ENCODE measurements at places on chromosomes 2 and 18.

GRCh38 chr18:13017247-13017875, 26.2 kb downstream of the CEP192 start:
- no peak overlapping the region for H3K27ac ChIP-seq
- peaks cover 34% of the 10 kb centered on the region for H3K36me3 ChIP-seq
- no peak for DNase-seq
- peaks cover 10% of the 10 kb centered on the region for H3K4me1 ChIP-seq

- DNase-seq, result no peak
- no peak overlapping the region for H3K4me3 ChIP-seq
- H3K36me3 ChIP-seq, result peaks cover 30% of the 10 kb centered on the region
- no peak overlapping the region for H3K27ac ChIP-seq
Observed at GRCh38 chr2:113711851-113712250, 44.6 kb downstream of the SLC35F5 start.

DNA sequence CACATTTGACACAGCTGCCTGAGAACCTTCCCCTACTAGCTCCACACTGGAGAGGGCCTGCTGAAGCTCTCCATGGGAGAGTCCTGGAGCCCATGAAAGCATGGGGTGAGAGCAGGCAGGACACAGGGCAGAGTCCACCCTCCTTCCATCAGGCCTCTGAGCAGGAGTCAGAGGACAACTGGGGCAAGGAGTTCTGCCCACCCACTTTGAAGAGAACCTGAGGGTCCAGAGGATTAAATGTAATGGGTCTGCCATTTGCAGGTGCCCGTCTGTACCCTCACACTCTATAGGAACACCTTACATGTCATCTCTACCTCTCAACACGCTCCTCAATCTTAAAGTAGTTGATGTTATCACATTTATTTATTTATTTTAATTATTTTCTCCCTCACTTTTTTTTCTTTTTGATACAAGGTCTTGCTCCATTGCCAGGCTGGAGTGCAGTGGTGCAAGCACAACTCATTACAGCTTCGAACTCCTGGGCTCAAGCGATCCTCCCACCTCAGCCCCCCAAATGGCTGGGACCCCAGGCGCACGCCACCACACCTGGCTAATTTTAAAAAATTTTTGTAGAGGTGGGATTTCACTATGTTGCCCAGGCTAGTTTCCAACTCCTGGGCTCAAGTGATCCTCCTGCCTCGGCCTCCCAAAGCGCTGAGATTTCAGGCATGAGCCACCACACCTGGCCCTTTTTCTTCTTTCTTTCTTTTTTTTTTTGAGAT, 10.2 kb downstream of the ADRA2B start:
- peaks cover 23% of the 10 kb centered on the region for H3K27me3 ChIP-seq
- peaks cover 11% of the 10 kb centered on the region for H3K4me1 ChIP-seq
- H3K36me3 ChIP-seq, result peaks cover 10% of the 10 kb centered on the region
- no peak overlapping the region for H3K4me3 ChIP-seq

GRCh38 chr18:1147730-1148129, 243.1 kb downstream of the ADCYAP1 start:
- no peaks in the 10 kb centered on the region for H3K4me1 ChIP-seq
- no peak overlapping the region for H3K27ac ChIP-seq
- no peaks in the 10 kb centered on the region for H3K27me3 ChIP-seq
- no peak for DNase-seq
- H3K4me3 ChIP-seq, result no peak overlapping the region

GRCh38 chr18:65754121-65754520, 3.3 kb downstream of the CDH7 start:
- H3K4me3 ChIP-seq, result no peak overlapping the region
- H3K27me3 ChIP-seq, result no peaks in the 10 kb centered on the region
- H3K36me3 ChIP-seq, result no peaks in the 10 kb centered on the region
- H3K27ac ChIP-seq, result no peak overlapping the region
- no peak for DNase-seq

GRCh38 chr2:238499731-238500580, 73.2 kb downstream of the ASB1 start:
- no peaks in the 10 kb centered on the region for H3K4me1 ChIP-seq
- no peak overlapping the region for H3K27ac ChIP-seq
- H3K27me3 ChIP-seq, result peaks cover 27% of the 10 kb centered on the region

DNA sequence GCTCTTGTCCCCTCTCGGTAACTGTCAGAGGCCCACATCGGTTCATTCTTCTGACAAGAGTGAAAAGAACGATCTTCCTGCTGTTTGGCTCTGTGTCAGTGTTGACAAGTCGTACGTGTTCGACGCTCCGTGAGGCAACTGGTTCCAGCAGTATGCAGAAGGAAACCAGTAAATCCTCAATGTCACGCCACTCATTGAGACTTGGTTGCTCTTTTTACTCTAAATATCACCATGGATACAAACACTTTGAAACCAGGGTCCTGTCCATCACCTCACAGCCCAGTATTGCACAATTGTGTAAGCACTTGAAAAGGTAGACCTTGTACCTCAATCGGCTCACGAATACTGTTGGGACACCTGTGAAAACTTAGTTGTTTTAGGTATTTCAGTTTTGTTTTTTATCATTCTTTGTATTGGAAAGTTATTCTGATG, 136.4 kb downstream of the ZNF407 start:
- H3K27ac ChIP-seq, result no peak overlapping the region
- H3K36me3 ChIP-seq, result peaks cover 10% of the 10 kb centered on the region
- peaks cover 36% of the 10 kb centered on the region for H3K4me1 ChIP-seq
- H3K4me3 ChIP-seq, result no peak overlapping the region
- no peaks in the 10 kb centered on the region for H3K27me3 ChIP-seq

Measured in HFFc6 (cell line).